ENCODE measurements at places on chromosomes 6 and 20.

DNA sequence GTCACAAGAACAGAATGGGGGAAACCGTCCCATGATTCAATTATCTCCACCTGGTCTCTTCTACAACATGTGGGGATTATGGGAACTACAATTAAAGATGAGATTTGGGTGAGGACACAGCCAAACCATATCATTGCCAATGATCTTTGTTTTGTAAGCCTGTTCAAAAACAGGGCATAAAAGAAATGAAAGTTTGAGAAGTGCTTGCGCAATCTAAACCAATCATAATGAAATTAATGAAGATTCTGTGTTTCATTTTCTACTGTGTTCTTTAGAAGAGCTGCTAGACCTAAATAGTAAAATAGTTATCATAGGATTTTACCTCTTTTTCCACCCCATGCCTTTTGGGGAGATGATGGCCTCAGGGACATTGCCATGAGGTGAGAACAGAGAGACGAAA lies 761.3 kb downstream of the HDGFL1 start:
- DNase-seq: no peak

- DNase-seq: peak; percentile 37
Measured at GRCh38 chr20:37095108-37095598, 644 bp downstream of the RBL1 start.

DNA sequence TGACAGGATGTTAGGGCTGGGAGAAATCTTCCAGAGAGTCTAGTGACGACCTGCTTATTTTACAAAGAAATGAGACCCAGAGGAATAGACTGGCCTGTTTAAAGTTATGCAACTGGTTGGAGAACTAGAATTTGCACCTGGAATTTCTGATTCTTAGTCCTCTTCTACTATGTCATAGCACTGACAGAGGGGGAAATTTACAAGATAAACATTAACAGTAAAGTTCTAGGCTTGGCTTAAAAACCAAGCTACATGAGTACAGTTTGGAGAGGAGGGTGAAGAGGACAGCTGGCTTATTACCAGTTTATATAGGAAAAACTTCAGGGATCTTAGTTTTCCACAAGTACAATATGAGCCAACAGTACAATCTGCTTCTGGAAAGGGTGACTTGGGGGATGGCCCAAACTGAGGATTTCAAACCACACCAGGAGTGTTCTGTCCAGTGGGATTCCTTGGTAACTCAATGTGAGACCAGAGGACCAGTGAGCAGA lies 269.6 kb downstream of the CD109 start:
- DNase-seq: no peak

DNA sequence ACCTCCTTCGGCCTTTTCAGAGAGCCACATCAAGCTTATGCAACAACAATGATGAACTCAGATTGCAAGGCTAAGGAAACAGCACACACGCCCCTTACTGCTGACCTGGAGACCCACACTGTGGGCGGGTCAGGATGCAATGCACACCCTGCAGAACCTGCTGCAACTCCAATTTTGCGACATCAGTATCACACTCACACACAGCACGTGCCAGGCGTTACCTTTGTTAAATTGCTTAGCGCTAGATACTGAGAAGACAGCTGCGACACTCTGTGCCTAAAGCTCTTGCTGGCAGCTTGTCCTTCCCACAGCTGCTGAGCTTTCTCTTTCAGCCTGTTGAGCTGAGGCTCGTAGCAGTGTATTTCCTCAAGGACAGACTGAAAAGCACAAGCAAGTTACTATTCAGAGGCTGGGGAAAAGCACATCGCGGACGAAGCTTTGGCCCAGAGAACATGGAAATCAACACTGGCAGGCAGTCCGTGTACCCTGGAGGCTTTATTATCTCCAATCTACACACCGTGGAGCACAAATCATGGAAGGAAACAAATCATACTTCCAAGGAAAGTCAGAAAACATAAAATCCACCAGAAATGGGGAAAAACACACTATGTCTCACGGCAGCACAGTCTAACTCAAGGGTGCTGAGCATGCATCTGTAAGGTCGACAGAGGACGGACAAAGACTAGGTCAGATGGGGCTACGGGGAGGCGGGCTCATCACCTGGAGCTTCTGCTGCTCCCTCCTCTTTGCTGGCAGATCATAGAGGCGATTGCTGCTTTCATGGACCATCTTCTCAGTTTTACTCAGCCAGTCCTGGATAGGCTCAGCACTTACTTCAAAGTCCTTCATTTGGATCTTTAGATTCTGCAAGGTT lies 268.2 kb downstream of the SYNE1 start:
- no peak for DNase-seq

- no peak for DNase-seq
Measured at GRCh38 chr6:116596815-116597214, 19.5 kb upstream of the RSPH4A start.

GRCh38 chr20:60750909-60751308 lies 501.2 kb upstream of the CDH4 start:
- no peak for DNase-seq

GRCh38 chr20:47782920-47783552 lies 2.2 kb downstream of the SULF2 start:
- no peak for DNase-seq

GRCh38 chr20:17479063-17479657 lies 52.0 kb downstream of the BFSP1 start:
- DNase-seq: no peak

DNA sequence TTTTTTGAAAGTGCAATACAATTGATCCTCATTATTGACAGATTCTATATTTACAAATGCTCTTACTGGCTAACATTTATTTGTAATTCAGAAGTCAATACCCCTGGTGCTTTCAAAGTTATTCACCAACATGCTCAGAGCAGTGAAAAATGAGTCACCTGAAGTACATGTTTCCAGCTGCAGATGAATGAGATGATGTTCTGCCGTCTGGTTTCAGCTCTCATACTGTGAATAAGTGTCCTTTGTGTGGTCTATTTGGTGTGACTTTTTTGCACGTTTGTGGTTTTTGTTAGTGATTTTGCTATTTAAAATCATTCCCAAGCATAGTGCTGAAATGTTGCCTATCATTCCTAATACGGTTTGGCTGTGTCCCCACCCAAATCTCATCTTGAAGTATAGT lies 22.3 kb upstream of the EYA4 start:
- DNase-seq: no peak

GRCh38 chr6:139027620-139028182 lies 844 bp upstream of the ABRACL start:
- peak; percentile 67 for DNase-seq

- no peak for DNase-seq
Measured at GRCh38 chr6:90044182-90044832, 150.0 kb downstream of the GJA10 start.

DNA sequence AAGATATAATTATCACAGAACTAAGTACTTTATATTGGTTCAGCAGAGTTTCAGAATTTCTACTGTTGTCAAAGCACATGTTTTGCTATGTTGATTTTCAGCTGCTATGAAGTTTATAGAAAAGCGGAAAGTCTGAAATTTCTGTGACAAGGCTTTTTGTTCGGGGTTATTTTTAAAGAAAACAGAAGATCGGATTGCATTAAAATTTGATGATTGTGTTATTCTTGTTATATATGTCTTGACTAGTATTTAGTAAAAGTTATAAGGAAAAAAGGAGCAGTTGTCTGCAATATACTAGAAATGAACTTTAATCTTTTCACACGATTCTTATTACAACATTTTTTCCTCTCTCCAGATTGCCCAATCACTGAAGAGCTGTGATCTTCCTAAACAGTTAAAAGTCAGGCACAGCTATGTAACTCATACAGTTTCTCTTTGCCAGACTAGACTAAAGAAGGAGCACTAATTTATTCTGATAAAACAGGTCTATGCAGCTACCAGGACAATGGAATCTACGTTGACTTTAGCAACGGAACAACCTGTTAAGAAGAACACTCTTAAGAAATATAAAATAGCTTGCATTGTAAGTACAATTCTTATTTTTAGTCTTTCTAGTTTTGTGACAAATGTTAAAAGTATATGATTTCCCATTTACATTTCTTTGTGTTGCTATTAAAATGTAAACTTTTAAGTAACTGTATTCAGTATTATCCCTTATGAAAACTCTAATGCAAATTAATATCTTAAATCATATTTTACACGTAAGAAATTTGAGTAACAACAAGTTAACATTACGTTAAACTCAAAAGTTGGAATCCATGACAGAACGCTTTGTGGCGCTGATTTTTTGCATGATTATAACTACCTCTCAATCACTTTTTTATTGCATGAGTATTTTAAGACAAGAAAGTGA lies at the start of gene ENPP3:
Gene ENPP3, plus strand, starts transcription at position 423 of the 913 bp plus-strand sequence. Its CDS starts 83 bp downstream, at position 506.
- no peak for DNase-seq

DNA sequence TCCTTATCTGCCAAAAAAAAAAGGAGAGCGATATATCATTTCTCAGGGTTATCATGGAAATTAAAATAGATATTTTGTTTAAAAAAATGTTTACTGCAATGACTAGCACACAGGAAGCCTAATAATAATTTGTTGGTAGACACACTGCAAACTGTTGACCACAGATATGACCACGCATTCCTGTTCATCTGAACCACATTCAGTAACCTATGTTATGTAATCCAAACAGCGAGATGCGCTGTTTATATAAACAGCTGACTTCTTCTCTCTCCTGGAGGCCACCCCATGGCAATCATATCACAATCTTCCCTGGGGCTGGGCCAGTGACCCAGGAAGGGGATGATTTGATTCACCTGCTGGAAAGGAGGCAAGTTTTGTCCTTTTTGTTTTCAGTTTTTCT lies 129.3 kb upstream of the UST start:
- DNase-seq: no peak

GRCh38 chr6:166313255-166314070 lies 5.3 kb upstream of the PRR18 start:
- DNase-seq: no peak

GRCh38 chr6:112443179-112444065 lies 96.3 kb downstream of the RFPL4B start:
- peak; percentile 9 for DNase-seq

DNA sequence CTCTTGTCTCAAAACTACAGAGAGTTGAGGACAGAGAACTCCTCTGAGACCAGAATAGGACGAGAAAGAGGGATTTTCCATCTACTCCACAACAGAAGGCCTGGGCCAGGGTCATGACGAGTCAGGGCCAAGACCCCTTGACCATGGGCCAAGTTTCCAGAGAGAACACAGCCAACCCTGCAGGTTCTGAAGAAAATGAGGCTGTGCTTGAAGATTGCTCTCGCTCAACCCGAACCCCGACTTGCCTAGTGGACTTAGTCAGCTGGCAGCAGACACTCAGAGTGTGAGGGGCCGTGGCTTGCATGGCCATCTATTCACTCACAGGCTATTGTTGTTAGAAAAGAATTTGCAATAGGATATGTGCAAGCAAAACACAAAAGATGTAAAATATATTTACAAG lies 54.5 kb downstream of the TMEM242 start:
- DNase-seq: no peak

DNA sequence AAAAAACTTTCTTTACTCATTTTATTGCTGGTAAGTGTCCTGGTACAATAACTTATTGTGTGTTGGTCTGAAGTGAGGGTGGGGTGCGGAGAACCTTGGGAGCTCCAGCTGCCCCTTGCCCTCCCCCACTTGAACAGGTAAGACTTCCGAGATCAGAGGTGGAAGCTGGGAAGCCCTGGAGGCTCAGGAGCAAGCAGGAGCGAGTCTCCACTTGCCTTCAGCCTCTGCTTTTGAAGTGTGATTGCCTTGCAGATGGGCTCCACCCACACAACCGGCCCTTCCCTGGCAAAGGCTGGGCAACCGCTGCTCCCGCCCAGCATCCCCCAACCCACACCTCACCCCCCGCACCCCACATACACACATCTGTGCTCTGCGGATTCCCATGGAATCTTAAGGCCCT lies 179.6 kb downstream of the TFAP2C start:
- DNase-seq: peak; percentile 48

GRCh38 chr6:115838763-115839401 lies 221.8 kb downstream of the FRK start:
- DNase-seq: peak; percentile 9
